ENCODE measurements at places on chromosomes 6 and 20.
A peak's percentile ranks its signal among the peaks of the same experiment; 100 is the strongest.

DNA sequence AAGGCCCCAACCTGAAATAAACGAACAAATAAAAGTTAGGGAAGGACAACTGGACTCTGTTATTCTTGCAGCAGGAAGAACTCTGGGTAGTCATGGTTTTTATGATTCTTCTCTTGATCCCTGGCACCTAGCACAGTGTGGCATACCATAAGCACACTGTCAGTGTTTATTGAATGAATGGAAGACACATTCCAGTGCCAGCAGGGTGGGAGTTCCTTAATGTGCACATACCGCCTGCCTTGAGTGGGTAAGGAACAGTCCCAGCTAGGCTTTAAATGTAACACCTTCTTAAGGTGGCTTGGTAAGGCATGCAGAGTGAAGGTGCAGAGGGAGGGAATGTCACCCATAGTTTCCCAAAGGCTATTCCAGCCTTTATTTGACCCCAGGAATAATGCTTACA lies 162.9 kb upstream of the CEP162 start:
- DNase-seq, result no peak

DNA sequence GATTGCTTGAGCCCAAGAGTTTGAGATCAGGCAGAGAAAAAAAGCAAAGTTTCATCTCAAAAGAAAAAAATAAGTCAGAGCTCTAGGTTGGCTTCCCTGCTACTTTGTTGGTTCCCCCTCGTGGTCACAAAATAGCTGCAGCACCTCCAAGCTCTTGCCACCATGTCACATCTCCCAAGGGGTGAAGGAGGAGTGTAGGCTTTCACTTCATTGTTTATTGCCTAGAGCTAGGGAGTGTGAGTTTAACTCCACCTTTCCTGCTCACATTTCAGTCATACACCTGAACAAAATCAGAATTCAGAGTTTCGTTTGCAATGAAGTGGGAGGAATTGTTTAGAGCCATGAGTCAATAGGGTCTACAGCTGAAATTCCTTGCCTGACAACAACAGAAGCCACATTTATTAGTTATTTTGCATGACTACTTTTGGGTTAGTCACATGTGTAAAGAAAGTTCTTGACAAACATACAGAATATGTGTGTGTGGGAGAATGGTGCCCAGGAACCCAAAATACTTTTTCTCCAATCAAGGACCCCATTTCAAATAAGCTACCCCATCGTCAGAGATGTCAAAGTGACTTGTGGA lies 56.2 kb upstream of the UFL1 start:
- DNase-seq, result no peak

DNA sequence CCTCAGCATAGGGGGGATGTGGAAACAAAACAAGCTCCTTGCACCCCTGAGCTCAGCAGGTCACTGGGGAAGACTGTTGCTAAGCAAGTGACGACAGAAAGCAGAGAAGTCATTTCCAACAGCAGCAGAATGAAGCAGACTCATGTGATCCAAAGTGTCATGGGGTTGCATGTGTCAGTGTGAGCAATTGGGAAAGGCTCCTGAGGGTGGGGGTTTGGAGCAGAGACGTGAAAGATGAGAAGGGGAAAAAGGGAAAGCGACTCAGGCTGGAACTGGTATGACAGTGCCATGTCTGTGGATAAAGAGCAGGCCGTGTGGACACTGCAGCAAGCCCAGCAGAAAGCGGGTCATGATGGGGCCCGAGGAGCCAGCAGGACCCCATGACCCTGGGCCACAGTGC lies 363.9 kb downstream of the PREX1 start:
- DNase-seq, result no peak

- DNase-seq, result no peak
These were observed 77.1 kb downstream of the PLEKHG1 start for GRCh38 chr6:150676772-150677171.

DNA sequence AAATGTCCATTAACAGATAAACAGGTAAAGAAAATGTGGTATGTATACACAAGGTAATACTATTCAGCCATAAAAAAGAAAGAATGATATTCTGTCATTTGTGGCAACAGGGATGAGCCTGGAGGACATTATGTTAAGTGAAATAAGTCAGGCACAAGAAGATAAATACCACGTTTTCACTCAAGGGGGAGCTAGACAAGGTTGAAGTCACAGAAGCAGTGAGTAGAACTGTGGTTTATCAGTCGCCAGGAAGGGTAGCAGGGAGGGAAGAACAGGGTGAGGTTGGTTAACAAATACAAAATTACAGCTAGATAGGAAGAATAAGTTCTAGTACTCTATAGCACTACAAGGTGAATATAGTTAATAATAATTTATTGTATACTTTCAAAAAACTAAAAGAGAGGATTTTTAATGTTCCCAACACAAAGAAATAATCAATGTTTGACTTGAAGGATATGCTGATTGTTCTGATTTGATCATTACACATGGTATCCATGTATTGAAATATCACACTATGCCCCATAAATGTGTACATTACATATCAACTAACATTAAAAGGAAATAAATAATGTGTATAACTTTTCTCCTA lies 21.1 kb downstream of the RTN4IP1 start:
- peak; percentile 13 for DNase-seq

DNA sequence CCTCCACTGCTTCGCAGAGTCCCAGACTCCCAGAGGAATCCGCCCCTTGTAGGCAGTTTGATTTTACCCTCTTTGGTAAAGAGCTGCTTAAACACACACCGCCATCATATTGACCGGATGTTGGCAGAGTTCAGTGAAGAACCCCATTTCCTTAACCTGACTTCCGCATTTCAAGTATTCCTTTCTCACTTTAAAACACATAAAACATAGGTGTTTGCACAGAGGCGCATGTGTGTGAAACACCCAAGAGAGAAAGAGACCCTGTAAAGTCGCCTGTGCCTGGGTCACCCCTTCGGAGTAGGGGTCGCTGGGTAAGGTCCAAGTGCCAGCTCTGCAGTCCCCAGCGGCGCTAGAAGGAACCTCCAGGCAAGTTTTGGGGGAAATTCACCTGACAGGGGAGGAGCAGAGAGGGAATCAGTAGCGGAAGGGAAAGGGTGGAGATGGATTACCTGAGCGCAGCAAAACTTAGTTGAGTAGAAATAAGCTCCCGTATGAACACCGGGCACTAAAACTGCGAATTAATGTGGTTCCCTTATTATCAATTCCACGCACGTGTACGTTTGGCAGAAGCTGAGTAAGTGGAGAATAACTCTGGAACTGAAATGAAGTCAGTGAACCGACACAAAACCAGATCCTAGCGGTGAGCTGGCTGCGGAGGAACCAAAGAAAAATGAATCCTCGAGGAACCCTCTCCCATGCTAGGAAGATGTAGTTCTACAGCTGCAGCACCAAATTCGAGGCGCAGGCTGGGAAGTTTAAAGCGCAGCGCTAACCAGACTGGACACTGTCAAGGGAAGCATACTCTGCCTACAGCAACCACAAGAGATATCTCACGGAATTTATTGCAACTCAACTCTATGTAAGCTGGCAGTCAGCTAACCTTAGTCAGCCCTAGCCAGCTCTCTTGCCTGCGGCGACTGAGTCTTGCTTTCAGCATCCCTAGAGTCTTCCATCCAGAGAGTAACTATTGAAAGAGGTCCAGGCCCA lies 3.5 kb upstream of the HTR1B start:
- no peak for DNase-seq

DNA sequence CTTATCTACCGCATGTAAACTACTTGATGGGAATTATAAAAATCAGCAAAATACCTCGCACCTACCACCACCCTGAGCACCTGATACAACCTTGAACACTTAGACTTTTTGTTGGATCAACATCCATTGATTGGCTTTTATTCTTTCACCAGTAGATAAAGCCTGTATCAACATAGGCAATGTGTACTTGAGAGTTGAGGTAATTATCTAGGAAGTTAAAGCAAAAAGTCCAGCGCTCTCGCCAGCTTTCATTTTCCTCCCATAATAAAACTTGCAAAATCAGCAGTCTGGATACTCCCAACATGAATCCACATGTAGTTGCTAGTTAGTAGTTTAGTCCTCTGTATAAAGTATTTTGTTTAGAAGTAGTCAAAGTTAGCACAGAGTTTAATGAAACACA lies 132.0 kb upstream of the PRDM1 start:
- no peak for DNase-seq

GRCh38 chr20:34747479-34747878 lies 43.3 kb downstream of the TP53INP2 start:
- no peak for DNase-seq

DNA sequence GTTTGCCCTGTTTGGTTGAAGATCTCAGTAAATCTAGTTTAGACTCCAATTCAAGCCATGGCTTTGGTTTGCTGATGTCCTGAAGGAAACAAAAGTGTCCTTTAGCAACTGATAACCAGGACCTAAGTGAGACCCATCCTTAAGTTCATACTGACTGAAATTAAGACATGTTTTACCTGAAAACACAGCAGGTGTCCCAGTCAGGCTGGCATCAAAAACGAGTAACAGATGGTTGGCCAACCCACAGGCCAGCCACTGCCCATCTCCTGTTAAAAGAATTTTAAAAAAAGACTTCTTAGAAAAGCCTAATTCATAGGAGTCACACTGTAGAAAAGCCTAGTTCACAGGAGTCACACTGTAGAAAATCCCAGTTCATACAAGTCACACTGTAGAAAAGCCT lies 58.3 kb downstream of the WDR27 start:
- no peak for DNase-seq

DNA sequence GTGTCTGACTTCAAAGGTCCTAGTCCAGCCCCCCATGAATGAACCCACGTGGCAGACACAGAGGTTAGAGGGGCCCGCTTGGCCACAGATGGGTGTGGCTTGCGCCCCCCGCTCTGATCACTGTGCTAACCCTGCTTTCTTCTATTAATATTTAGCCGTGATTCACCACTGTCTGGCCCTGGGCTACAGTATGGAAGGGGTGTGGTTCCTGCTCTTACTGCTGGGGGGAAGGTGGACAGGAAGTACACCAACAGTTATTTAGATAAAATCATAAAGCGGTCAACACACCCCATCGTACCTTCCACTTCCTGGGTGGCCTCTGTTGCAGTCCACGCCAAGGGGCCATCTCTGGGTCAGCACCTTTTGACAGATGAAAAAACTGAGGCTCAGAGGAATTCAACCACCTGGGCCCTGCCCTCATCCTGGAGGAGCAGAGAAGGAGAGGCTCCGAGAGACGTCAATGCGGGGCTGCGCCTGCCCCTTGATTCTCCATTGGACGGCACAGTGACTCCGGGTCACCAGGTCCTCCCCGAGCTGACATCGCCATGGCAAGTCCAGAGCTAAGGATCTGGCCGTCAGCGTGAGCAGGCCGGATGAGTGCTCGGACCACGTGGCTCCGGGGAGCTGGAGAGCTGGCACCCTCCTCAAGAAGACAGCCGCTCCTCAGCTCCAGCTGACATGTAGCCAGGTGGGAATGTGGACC lies 206.3 kb downstream of the PREX1 start:
- DNase-seq, result no peak

DNA sequence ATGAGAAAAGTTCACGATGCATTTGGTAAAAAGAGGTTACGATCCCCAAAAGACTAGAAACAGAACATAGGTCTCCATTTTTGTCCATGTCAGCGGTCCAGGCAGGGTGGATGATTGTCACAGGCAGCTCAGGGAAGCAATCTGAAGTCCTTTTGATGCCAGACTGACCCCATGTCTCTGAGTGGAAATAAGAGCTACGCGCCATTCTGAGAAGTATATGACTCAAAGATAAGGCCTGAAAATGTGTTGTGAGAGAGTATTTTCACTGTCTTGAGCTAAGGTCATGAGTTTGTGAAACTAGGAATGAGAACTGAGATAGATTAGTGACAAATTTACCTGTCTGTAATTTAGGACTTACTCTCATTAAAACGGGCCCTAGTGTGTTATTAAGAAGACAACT lies 69.5 kb downstream of the LYRM4 start:
- no peak for DNase-seq

DNA sequence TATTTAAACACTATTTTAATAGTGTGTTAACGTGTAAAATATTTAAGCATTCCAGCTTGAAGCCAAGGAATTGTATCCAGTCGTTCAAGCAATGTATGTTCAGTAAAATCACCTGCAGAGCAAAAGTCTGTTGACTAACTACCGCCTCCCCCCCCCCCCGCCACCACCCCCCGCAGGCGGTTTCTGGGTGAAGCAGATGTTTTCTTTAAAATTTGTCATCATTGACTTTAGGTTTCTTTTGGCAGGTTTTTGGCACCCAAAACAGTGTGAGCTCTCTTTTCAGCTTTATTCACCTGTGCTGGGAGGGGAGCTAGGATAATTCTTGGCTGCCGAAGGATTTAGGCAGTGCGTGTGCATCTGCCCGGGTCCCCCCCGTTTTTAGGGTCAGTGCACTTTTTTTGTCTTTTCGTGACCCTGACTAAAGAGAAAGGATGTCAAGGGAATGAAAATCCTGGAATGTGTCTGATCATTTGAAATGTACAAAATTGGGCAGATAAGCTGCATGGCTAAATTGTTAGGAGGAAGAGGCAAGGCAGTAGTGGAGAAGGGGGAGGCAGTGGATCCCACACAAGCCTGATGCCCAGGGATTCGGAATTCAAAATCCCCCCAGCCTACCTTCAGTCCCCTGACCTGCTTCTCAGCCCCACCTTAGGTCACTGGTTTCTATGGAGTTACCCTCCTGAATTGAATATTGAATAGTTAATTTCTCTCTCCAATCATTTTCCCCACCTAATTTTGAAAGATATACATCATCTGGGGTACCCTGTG lies 1.1 kb downstream of the EDN1 start:
- no peak for DNase-seq

- DNase-seq, result no peak
These were observed 15.9 kb downstream of the NT5E start for GRCh38 chr6:85465762-85466161.

GRCh38 chr6:20687494-20687893 lies 153.2 kb downstream of the CDKAL1 start:
- no peak for DNase-seq

DNA sequence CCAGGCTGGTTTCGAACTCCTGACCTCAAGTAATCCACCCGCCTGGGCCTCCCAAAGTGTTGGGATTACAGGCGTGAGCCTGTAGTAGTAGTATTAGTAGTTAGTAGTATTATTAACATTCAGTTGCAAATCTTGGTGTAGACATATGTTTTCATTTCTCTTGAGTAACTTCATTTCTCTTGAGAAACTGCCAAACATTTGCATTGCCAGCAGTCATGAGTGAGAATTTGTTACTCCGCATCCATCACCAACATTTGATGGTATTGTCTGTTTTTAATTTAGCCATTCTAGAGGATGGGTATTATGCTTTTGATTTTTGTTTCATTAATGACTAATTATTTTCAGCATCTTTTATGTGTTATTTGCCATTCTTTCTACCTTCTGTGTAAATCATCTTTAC lies 1.5 kb upstream of the ERVFRD-1 start:
- DNase-seq, result no peak

- no peak for DNase-seq
These were observed 43.1 kb downstream of the JPH2 start for GRCh38 chr20:44143936-44144335.
